Panc1 (cell line): ENCODE measurements at places on chromosomes 12 and 14. TPM values are rescaled to one million over a fixed set of nuclear protein-coding genes. Genes with fewer than 3 reads are reported as not detected.
A peak's percentile ranks its signal among the peaks of the same experiment; 100 is the strongest.

DNA sequence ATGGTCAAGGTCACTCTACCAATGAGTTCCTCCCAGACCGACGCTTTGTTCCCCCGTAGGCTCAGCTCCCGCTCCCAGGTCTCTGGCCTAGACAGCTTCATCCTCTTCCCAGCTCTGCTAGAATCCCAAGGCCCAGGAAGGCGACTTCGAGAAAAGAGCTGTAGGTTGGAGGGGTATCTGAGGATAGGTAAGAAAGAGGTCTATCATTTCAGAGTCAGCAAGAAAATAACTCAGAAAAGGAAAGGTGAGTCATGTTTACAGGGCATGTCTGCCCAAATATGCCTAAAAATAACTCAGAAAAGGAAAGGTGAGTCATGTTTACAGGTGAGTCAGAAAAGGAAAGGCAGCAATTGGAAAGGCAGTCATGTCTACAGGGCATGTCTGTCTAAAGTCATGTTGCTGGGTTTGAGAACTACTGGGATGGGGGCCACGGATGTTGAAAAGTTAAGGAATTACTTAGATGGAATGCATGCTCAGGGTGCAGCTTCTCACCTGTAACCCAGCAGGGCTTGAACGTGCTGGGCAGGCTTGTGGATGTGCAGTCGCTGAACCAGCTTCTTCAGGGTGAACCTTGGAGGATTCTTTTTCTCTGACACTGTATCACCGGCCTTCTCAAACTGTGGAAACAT is 12.2 kb downstream of the TEP1 start:
- no peak overlapping the region for H3K27ac ChIP-seq
- H3K36me3 ChIP-seq = no peaks in the 10 kb centered on the region
- H3K4me1 ChIP-seq = no peaks in the 10 kb centered on the region
- no peaks in the 10 kb centered on the region for H3K27me3 ChIP-seq
- no peak for DNase-seq

DNA sequence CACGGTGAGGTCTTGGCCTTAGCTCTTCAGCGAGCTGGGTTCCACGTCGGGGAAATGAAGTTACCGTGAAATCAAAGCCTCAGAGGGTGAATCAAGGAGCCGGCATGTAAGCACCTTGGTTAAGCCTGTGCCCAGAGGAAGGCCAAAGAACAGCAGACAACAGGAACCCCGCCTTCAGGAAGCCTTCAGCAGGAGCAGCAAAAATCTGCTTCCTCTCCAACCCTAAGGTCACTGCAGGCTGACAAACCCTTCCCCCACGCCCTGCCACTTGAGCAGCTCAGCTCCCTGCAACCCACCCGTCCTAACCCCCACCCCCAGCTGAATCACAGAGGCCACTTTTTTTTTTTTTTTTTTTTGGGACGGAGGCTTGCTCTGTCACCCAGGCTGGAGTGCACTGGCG is 72.9 kb upstream of the LTA4H start:
- no peak overlapping the region for H3K27ac ChIP-seq
- no peak overlapping the region for H3K4me3 ChIP-seq
- H3K27me3 ChIP-seq = no peaks in the 10 kb centered on the region; the same call in 1 of the 2 replicates

DNA sequence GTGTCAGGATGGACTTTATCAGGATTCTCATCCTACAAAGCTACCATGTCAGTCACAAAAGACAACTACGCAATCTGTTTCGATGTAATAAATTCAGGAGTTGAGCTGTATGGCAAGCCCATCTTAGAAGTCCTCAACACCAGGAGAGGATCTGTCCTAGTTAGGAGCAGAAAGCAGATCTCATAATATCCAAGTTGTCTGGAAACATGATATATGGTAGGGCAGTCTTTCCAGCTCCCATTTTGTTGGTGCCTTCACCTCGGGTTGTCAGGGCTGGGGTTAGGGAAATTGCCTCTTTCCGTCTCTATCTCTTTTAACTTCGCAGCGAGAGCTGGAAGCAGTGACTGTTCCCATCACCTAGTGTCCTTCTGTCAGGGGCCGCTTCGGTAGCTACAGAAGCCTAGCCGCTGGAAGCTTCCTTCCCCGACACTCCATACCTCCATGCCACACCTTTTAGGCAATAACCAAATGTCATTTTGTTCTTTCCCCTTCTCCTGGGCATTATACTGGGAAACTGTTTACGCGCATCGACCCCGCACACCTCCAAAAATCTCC is 1.4 kb downstream of the NIN start:
- H3K4me3 ChIP-seq = peak overlapping the region; percentile 75
- peaks cover 3% of the 10 kb centered on the region; the same call in 1 of the 2 replicates for H3K4me1 ChIP-seq
- no peak for DNase-seq
- no peak overlapping the region for H3K27ac ChIP-seq
- H3K27me3 ChIP-seq = no peaks in the 10 kb centered on the region
- no peaks in the 10 kb centered on the region for H3K36me3 ChIP-seq

DNA sequence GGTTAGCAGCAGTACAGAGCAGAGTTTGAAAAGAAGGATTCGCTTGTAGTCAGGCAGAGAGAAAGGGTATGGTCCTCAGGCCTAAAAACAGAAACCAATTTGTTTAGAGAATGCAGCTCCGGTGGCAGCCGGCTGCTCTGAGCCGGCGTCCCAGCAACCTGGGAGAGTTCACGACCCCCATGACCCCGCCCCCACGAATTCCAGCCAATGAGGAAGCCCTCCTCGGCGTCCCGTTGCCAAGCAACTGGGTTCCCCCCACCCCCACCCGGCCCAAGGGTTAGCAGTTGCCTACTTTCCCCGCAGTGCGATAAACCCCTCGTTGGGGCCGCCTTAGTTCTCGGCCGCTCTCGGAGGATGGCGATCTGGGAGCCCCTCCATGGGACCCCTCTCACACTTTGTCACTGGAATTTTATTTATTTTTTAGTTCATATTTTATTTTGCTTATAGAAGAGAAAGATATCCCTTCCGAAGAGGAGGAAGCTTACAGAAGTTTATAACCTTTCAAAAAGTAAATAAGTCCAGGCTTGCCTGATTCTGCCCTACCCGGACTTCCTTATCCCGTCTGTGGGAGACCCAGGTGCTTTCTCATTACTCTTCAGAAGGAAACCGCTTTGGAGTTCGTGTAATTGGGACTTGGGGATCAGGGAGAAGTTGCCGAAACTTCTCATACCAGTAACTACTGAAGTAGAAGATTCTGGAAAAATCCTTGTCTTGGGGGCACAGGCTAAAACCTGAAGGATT is at the start of gene CCDC60:
Gene CCDC60 (plus strand): TSS at position 300 of the 741 bp plus-strand sequence. CDS start 448 bp downstream, outside the sequence.
- peaks cover 9% of the 10 kb centered on the region; the same call in 1 of the 2 replicates for H3K27me3 ChIP-seq
- DNase-seq = no peak
- H3K36me3 ChIP-seq = no peaks in the 10 kb centered on the region
- H3K4me1 ChIP-seq = no peaks in the 10 kb centered on the region

- H3K27ac ChIP-seq = no peak overlapping the region
- no peaks in the 10 kb centered on the region for H3K4me1 ChIP-seq
- DNase-seq = no peak
- no peaks in the 10 kb centered on the region for H3K27me3 ChIP-seq
- no peaks in the 10 kb centered on the region for H3K36me3 ChIP-seq
- H3K4me3 ChIP-seq = no peak overlapping the region
Measured at GRCh38 chr12:45435945-45436710, 220.2 kb downstream of the ANO6 start.

- no peaks in the 10 kb centered on the region; the same call in 1 of the 2 replicates for H3K4me1 ChIP-seq
- H3K4me3 ChIP-seq = no peak overlapping the region
- H3K27me3 ChIP-seq = no peaks in the 10 kb centered on the region
- no peak overlapping the region for H3K27ac ChIP-seq
Measured at GRCh38 chr12:46671102-46671501, 154.7 kb downstream of the SLC38A4 start.

DNA sequence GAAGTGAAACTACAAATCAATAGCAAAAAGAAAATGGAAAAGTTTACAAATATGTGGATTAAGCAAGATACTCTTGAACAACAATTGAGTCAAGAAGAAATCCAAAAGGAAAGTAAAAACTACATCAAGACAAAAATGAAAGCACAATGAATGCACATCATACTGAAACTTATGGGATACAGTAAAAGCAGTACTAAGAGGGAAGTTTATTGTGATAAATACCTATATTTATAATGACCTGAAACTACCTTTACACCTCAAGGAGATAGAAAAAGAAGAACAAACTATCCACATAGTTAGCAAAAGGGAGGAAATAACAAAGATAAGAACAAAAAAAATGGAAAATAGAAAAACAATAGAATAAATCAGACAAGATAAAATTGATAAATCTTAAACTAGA is 375.0 kb downstream of the TRHDE start:
- no peaks in the 10 kb centered on the region for H3K36me3 ChIP-seq
- DNase-seq = no peak
- H3K4me3 ChIP-seq = no peak overlapping the region

DNA sequence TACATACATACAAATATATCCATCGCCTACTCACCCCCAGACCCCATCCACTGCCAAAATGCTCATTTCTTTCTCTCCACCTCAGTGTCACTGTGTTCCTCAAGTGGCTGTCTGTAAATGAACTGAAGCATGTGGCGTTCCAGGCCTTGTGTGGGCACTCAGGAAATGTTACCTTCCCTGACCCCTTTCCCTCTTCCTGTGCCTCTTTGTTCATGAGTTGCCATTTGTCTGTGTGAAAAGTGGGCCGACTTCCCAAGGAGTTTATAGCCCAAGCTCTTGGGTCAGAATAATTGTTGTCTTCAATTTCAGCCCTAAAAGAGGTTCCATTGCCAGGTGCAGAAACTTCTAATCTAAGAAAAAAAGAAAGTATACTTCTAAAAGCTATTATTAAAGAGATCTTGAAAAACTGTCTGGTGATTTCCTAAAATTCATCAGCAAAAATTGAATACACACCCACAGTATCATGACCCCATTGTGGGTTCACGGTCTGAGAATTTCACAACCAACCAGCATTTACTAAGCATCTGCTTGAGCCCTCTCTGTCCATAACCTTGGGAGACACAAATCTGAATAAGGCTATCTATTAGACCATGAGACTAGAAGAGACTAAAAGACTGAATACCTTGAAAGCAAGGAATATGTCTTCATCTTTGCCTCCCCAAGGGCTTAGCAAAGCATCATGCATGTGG is 201.4 kb upstream of the EEA1 start:
- no peaks in the 10 kb centered on the region for H3K36me3 ChIP-seq
- no peaks in the 10 kb centered on the region for H3K4me1 ChIP-seq
- no peak for DNase-seq
- H3K27me3 ChIP-seq = no peaks in the 10 kb centered on the region
- H3K4me3 ChIP-seq = no peak overlapping the region

GRCh38 chr14:96999654-97000155 is 202.5 kb downstream of the VRK1 start:
- DNase-seq = no peak
- no peak overlapping the region for H3K27ac ChIP-seq
- H3K27me3 ChIP-seq = no peaks in the 10 kb centered on the region; the same call in 1 of the 2 replicates

DNA sequence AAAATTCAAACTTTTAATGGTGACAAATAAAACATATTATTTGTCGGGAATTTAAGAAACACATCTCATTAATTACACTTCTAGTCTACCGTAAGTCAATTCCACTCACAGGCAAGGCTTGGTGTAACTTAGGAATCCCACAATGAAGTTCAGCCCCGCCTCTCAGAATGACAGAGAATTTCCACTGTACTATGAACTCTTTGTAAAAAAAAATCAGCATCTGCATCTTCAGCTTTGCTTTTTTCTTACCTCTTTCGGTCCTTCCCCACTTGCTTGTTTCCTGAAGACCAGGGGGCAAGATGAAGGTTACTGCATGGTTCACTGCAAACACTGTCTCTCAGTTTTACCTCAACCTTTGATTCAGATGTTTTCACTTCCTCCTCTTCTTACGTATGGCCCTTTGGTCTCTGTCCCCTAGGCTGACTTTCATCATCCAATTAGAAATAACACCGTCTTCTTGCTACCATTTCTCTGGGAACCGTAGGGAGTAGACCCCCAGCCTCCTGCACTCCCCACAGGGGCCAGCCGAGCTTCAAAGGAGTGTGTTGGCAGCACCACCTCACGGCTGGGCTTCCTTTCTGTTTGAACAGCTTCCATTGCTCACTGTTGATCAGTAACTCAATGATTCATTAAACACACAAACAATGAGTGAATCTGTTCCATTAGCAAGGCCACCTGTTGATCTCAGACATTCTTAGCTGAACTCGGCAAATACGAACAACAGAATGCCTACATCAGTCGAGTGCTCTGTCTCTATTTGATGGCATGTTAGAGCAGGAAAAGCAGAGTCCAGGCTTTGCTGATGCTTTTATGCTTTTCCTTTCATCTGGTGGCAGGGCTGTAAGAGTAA is 343.0 kb downstream of the BMP4 start:
- no peak overlapping the region for H3K4me3 ChIP-seq
- no peaks in the 10 kb centered on the region for H3K36me3 ChIP-seq
- H3K27me3 ChIP-seq = no peaks in the 10 kb centered on the region
- peak; percentile 69 for DNase-seq

DNA sequence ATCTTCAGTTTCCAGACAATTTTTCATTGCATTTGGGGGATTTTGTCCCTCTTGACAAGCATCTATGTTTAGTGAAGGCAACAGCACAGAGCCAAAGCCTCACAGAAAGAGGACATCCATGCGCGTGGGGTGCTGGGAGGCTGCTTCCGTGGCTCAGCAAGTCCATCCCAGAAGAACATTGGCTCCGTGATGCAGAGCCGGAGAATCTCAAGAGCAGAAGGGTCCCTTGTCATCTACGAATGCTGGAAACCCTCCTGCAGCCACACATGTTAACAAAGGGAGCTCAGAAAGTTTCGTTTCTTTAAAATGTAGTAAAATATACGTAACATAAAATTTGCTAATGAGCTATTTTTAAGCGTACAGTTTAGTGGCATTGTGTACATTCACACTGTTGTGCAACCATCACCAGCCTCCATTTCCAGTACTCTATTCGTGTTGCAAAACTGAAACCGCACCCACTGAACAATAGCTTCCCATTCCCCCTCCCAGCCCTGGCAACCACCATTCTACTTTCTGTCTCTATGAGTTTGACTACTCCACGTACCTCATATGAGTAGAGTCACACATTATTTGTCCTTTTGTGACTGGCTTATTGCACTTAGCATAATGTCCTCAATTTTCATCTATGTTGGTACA is 185.9 kb downstream of the TTC7B start:
- no peak for DNase-seq
- no peaks in the 10 kb centered on the region for H3K36me3 ChIP-seq
- no peaks in the 10 kb centered on the region for H3K4me1 ChIP-seq
- H3K4me3 ChIP-seq = no peak overlapping the region
- no peaks in the 10 kb centered on the region for H3K27me3 ChIP-seq

DNA sequence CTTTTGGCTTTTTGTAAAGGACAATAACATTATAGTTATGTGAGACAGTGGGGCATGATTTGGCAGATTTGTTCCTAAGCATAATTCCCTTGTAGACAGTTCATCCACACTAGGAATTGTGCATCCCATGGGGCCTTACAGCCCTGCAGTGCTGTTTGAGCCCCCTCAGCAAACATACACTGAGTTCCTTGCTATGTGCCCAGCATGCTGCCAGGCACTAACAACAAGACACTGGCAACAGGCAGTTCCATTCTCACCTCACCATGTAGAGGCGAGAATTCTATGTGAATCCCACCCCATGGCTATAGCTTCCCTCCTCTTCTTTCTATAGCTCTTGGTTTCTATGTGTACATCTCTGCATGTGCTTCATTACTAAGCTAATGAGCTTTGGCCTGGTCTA is 1.9 kb downstream of the THTPA start:
- no peak overlapping the region; the same call in 1 of the 2 replicates for H3K27ac ChIP-seq
- peaks cover 5% of the 10 kb centered on the region; the same call in 1 of the 2 replicates for H3K36me3 ChIP-seq
- H3K4me1 ChIP-seq = no peaks in the 10 kb centered on the region
- no peaks in the 10 kb centered on the region for H3K27me3 ChIP-seq
- H3K4me3 ChIP-seq = no peak overlapping the region

Gene MYF5
- total RNA-seq = not detected

Gene FAR2
- 6.2 TPM for total RNA-seq

Gene SELPLG
- total RNA-seq = 0.41 TPM

Gene OTX2
- total RNA-seq = not detected

Gene CCDC92
- total RNA-seq = 53.7 TPM
